ENCODE measurements at places on chromosomes 3 and 15. TPM values are rescaled to one million over a fixed set of nuclear protein-coding genes. Genes with fewer than 3 reads are reported as not detected.

Gene GNAT1
- not detected for total RNA-seq

Gene GCNT3
- total RNA-seq = not detected

Gene STRA6
- 0.26 TPM for total RNA-seq

Gene CLEC3B
- 35.0 TPM for total RNA-seq

Gene DAZL
- total RNA-seq = not detected

- H3K4me1 ChIP-seq = no peaks in the 10 kb centered on the region
- no peak for DNase-seq
- no peaks in the 10 kb centered on the region for H3K36me3 ChIP-seq
- no peak overlapping the region for H3K27ac ChIP-seq
Observed at GRCh38 chr3:116474801-116475200, 29.5 kb upstream of the LSAMP start.

GRCh38 chr15:94231723-94232468 is 535 bp downstream of the MCTP2 start:
- DNase-seq = no peak
- no peaks in the 10 kb centered on the region for H3K36me3 ChIP-seq
- no peak overlapping the region for H3K27ac ChIP-seq
- H3K4me3 ChIP-seq = no peak overlapping the region
- H3K4me1 ChIP-seq = no peaks in the 10 kb centered on the region
- no peaks in the 10 kb centered on the region for H3K27me3 ChIP-seq

DNA sequence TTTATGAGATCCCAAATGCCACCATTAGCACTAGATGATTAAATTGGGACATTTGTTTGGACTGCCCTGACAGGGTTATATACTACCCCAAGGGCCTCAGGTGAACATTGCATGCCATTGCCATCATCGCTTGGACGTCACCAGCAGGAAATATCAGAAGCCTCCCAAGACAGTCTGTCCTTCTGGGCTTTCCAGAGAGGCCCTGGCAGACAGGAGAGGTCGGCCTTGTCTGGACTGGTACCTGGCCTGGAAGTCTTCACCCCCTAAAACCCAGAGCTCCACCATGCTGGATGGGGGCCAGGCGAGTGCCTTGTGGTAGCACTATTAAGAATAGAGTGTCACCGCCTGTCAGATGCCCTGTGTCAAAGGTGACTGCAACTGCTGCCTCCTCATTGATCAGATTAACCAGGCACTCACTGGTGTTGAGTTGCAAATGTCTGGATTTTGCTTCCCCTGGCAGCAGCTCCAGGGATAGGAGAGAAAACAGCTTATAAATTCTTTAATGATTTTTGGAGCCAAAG is 324.1 kb upstream of the RASGRP1 start:
- DNase-seq = no peak
- H3K27me3 ChIP-seq = no peaks in the 10 kb centered on the region
- no peak overlapping the region for H3K4me3 ChIP-seq
- no peak overlapping the region for H3K27ac ChIP-seq

GRCh38 chr3:134075568-134075825 is 45.8 kb upstream of the SLCO2A1 start:
- no peak overlapping the region for H3K27ac ChIP-seq
- no peaks in the 10 kb centered on the region for H3K4me1 ChIP-seq
- H3K36me3 ChIP-seq = no peaks in the 10 kb centered on the region
- H3K27me3 ChIP-seq = no peaks in the 10 kb centered on the region
- DNase-seq = no peak
- no peak overlapping the region for H3K4me3 ChIP-seq

GRCh38 chr15:36501063-36501678 is 78.3 kb upstream of the CDIN1 start:
- no peaks in the 10 kb centered on the region for H3K27me3 ChIP-seq
- H3K27ac ChIP-seq = peak overlapping the region; percentile 3
- H3K4me1 ChIP-seq = peaks cover 3% of the 10 kb centered on the region
- no peak for DNase-seq
- no peak overlapping the region for H3K4me3 ChIP-seq

DNA sequence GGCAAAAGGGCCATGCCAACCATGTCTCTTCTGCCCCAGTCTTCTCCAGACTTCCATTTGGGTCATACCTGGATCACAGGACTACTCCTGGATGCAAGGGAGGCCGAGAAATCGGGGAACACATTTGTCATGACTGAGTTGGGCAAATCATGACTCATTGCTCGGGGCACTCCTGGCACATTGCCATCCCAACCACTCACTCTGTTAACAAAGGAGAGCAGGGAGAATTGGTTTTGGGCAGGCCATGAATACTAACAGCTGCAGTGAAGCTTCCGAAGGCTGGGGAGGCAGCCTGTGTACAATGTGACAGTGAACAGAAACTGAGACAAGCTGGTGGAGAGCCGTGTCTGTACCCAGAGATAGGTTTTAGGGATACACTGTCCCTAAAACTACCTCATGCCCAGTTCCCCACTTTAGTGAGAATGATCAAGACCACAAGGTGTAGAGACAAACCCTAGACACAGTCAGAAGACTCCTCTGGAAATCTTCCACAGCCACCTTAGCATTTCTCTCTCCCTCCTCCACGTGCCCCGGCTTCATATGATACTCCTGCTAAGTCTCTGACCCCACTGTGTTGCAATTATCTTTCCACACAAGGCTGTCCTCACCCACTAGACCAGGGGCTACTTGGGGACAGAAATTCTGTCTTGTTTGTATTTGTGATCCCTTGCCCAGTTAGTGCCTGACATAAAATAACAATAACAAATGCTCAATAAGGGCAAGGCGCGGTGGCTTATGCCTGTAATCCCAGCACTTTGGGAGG is 10.5 kb upstream of the BUB1B start:
- no peaks in the 10 kb centered on the region for H3K27me3 ChIP-seq
- H3K27ac ChIP-seq = no peak overlapping the region
- no peaks in the 10 kb centered on the region for H3K36me3 ChIP-seq
- peak; percentile 21 for DNase-seq

- no peak overlapping the region for H3K27ac ChIP-seq
Observed at GRCh38 chr3:37806505-37807200, 55.0 kb upstream of the CTDSPL start.

DNA sequence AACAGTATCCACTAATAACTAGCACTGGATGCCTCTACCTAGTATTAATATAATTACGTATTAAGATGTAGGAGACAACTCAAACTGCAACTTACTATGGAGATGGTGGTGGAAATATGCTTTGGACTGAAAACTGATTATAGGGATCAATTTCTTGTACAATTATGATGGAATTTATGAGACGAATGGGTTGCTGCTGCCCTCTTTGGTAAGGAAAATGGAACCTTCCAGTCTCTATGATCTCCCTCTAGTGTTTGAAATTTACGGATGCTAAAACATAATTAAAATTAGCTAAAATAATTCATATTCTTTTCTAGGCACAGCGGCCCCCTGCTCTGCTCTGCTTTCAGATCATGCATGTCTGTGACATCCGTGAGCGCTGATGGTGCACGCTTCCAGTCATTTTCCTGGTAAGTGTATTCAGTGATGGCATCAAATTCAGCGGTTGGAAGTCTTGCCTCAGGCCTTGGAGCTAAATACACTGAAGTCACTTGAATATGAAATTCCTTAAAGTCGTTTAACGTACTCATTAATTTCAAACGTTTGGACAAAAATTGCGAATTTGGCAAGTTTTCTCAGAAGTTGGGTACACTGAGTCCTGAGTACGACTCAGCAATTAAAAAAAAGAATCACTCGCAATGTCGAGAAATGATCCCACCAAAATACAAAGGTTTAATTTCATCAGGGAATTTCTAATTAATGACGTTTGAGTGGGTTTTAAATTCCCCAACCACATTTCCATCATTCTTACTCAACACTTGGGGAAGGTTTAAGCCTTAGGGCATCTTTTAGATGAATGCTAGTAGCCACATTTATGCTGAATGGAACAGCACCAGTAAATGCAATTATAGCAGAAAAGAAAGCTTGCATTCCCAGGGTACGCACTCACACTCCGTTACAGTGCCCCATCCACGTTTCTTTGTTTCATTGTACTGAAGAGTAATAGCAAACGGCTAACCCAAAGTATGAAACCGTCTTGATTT is 132.6 kb downstream of the NR2F2 start:
- no peak overlapping the region for H3K4me3 ChIP-seq
- no peaks in the 10 kb centered on the region for H3K27me3 ChIP-seq
- no peak for DNase-seq
- H3K27ac ChIP-seq = no peak overlapping the region
- H3K36me3 ChIP-seq = no peaks in the 10 kb centered on the region

GRCh38 chr3:195820901-195821300 is 9.2 kb upstream of the MUC4 start:
- DNase-seq = no peak
- H3K36me3 ChIP-seq = no peaks in the 10 kb centered on the region
- H3K4me3 ChIP-seq = no peak overlapping the region
- H3K4me1 ChIP-seq = no peaks in the 10 kb centered on the region
- H3K27ac ChIP-seq = no peak overlapping the region

DNA sequence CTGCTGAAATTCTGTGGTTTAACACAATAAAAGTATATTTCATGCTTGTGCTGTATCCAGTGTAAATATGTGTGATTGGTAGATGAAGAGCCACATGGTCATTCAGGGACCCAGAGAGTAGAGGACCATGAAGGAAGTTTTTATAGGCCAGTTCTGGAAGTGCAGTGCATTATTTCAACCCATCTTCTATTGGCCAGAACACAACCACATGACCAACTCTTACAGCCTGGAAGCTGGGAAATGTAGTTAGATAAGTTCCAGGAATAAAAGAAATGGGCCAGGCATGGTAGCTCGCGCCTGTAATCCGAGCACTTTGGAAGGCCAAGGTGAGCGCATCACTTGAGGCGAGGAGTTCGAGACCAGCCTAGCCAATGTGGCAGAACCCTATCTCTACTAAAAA is 21.4 kb upstream of the PRTG start:
- H3K4me3 ChIP-seq = no peak overlapping the region
- H3K27me3 ChIP-seq = no peaks in the 10 kb centered on the region

GRCh38 chr3:104781112-104781511 is 585.6 kb upstream of the ALCAM start:
- DNase-seq = no peak
- no peaks in the 10 kb centered on the region for H3K36me3 ChIP-seq
- no peaks in the 10 kb centered on the region for H3K27me3 ChIP-seq
- H3K27ac ChIP-seq = no peak overlapping the region
- H3K4me1 ChIP-seq = no peaks in the 10 kb centered on the region

DNA sequence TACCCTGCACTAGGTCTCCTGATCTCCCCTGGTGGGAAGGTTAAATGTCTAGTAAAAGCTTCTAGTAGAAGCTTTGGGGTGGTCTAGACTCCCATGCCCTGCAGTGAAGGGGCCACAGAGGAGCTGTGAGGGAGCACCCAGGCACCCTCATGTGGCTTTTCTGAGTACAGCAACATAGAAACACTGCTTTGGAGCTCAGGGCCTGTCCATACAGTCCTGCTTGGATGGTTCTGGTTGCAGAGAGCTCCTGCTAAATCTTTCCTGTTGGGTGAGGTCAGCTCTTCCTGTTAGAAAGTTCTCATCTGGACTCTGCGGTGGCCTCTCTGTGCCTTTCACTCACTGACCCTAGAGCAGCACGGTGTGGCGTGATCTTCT is 47.8 kb downstream of the GPD1L start:
- H3K27me3 ChIP-seq = no peaks in the 10 kb centered on the region
- DNase-seq = no peak
- H3K4me3 ChIP-seq = no peak overlapping the region
- H3K4me1 ChIP-seq = no peaks in the 10 kb centered on the region
- no peak overlapping the region for H3K27ac ChIP-seq

DNA sequence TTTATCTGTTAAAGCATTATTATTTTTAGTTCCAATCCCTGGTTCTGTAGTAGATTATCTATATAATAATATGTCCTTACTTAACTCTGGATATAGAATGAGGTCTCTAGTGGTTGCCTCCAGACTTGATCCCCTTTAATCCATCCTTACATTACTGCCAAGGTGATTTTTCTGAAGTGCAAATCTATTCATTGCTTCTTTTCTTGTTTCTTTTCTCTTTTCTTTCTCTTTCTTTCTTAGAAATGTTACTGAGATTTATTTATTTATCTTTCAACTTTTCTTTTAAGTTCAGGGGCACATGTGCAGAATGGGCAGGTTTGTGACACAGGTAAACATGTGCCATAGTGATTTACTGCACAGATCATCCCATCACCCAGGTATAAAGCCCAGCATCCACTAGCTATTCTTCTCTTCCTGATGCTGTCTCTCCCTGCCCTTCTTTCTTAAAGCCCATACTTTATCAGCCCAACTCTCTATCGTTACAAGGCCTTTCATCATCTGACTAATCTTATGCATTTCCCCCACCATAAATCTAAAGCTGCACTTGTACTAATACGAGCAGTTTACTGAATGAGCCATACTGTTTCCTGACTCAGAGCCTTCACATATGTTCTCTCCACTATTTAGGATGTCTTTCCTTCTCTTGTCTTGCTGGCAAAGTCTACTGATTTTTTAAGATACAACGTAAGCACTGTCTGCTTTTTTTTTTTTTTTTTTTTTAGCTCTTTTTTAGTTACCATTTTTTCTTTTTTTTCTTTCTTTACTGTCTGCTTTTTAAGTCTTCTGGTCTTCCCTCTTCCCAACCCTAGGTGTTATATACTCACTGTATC is 4.6 kb downstream of the GLCE start:
- peaks cover 4% of the 10 kb centered on the region for H3K4me1 ChIP-seq
- no peaks in the 10 kb centered on the region for H3K36me3 ChIP-seq
- no peak overlapping the region for H3K4me3 ChIP-seq
- DNase-seq = no peak
- H3K27me3 ChIP-seq = no peaks in the 10 kb centered on the region

- H3K36me3 ChIP-seq = no peaks in the 10 kb centered on the region
- no peaks in the 10 kb centered on the region for H3K4me1 ChIP-seq
- H3K27ac ChIP-seq = no peak overlapping the region
- no peak for DNase-seq
Observed at GRCh38 chr3:128459461-128459820, 7.2 kb downstream of the DNAJB8 start.

GRCh38 chr3:42182555-42182954 is 83.4 kb downstream of the CCK start:
- H3K4me1 ChIP-seq = no peaks in the 10 kb centered on the region
- no peaks in the 10 kb centered on the region for H3K27me3 ChIP-seq
- DNase-seq = no peak
- no peak overlapping the region for H3K27ac ChIP-seq

DNA sequence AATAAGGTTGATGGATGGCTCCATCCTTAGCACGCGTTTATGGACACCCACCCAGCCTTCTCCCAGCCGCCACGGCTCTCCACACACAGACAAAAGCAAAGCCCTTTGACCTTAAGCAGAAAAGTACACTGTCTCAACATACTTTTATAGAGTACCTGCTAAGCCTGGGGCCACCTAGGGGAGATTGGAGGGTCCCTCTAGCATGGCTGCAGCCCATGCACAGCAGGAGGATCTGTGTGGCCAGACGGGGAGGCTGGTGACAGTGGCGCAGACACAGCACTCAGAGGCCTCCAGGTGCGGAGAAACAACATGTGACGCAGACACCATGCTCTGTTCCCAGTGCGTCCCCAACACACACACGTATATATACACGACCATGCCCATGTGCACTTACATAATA is 174.9 kb downstream of the XXYLT1 start:
- DNase-seq = no peak
- H3K4me3 ChIP-seq = no peak overlapping the region
- no peaks in the 10 kb centered on the region for H3K27me3 ChIP-seq
- no peaks in the 10 kb centered on the region for H3K36me3 ChIP-seq
- no peak overlapping the region for H3K27ac ChIP-seq
